ENCODE measurements at places on chromosomes 11 and 22. TPM values are rescaled to one million over a fixed set of nuclear protein-coding genes. Genes with fewer than 3 reads are reported as not detected.
A peak's percentile ranks its signal among the peaks of the same experiment; 100 is the strongest.

- no peak for DNase-seq
Measured at GRCh38 chr11:88181776-88182175, 6.5 kb upstream of the RAB38 start.

DNA sequence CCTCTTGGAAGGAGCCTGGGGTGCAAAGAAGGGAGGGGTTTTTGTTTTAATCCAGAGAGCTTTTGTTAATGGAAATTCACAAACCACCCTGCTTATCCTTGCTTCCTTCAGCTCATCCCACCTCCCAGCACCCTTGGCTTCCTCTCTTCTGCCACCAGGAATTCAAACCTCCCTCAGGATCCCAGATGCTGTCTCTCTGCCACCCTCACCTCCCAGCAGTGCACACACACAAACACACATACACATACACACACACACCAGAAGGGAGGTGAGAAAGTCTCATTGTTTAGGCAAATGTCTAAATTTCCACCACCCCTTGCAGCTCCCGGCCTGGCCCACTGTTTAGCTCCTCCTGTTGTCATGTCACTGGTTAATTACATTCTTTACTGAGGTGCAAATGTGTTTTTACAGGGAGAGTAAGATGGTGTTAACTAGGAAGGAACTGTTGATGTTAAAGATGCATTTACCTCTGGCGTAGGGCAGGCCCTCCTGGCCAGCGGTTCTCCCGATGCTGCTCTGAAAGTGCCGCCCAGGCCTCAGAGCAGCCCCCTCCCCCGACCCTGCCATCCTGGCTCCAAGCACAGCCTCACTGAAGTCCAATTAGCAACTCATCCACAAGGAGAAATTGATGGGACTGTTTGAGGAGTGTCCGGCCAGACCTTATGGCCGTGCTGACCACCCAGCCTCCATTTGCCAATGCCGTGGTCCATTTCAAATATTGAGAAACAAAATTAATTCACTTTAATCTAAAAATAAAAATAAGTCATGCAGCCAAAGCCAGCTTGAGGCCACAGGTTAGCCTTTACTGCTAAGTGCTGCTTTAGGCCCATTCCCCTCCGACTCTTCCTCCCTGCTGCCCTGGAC is 165.4 kb downstream of the FEZ1 start:
- no peak for DNase-seq

GRCh38 chr22:31615491-31615860 is 46.5 kb downstream of the PISD start:
- DNase-seq = no peak

DNA sequence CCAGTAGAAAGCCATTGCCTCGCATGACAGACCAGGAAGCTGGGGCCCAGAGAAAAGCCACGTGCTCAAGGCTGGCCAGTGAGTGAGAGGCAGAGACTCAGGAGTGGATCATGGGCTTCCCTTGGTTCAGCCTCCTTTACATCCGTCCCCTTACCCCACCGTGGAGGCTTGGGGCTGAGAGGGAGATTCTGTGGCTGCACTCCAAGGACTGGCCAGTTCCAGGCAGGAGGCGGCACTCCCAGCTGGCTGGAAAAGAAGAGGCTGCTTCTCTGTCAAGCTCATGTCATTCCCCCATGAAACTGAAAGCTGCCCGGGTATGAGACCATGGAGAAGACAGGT is 6.6 kb upstream of the ASCL2 start:
- DNase-seq = peak; percentile 17

DNA sequence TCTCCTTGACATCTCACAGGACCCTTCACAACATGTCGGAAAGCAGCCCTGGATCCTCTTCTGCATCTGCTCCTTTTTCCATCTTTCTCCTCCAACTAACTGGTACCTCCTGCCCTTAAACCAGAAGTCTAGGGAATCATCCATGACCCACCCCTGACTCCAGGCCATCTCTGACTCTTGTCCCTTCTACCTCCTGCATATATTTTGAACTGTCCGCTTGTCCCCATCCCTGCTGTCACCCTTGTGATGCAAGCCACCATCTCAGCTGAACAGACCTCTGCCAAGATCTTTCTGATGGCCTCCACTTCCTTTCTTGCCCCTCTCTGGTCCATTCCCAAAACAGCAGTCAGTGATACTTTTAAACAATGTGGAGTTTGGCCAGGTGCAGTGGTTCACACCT is 7.0 kb downstream of the RIBC2 start:
- no peak for DNase-seq

DNA sequence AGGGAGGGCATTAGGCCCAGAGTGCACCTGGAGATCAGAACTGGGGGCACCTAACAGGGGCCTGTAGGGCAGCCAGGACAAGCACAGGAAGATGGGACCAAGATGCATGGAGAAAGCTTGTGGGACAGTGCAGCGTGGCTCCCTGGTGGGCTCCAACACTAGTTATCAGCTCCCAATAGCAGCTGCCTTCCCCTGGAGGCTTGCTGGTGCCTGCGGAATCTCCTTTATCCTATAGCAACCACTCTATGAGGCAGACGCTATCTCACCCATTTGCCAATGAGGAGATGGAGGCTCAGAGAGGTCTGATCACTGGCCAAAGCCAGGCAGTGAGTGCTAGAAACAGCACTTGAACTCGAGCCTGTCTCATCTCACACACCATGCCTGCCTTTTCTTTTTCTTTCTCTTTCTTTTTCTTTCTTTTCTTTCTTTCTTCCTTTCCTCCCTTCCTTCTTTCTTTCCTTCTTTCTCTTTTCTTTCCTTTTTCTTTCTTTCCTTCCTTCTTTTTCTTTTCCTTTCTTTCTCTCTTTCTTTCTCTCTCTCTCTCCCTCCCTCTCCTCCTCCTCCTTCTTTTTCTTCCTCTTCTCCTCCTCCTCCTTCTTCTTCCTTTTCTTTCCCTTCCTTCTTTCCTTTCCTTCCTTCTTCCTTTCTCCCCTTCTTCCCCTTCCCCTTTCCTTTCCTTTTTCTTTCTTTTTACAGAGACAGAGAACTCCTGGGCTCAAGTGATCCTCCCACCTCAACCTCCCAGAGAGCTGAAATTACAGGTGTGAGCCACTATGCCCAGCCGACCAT is 16.1 kb upstream of the SEC14L4 start:
- no peak for DNase-seq

- peak; percentile 78 for DNase-seq
Measured at GRCh38 chr11:6629892-6630631, 10.8 kb upstream of the TPP1 start.

GRCh38 chr22:33553493-33553892 is 366.8 kb downstream of the LARGE1 start:
- no peak for DNase-seq

GRCh38 chr11:46457659-46458424 is 66.3 kb upstream of the CHRM4 start:
- no peak for DNase-seq

DNA sequence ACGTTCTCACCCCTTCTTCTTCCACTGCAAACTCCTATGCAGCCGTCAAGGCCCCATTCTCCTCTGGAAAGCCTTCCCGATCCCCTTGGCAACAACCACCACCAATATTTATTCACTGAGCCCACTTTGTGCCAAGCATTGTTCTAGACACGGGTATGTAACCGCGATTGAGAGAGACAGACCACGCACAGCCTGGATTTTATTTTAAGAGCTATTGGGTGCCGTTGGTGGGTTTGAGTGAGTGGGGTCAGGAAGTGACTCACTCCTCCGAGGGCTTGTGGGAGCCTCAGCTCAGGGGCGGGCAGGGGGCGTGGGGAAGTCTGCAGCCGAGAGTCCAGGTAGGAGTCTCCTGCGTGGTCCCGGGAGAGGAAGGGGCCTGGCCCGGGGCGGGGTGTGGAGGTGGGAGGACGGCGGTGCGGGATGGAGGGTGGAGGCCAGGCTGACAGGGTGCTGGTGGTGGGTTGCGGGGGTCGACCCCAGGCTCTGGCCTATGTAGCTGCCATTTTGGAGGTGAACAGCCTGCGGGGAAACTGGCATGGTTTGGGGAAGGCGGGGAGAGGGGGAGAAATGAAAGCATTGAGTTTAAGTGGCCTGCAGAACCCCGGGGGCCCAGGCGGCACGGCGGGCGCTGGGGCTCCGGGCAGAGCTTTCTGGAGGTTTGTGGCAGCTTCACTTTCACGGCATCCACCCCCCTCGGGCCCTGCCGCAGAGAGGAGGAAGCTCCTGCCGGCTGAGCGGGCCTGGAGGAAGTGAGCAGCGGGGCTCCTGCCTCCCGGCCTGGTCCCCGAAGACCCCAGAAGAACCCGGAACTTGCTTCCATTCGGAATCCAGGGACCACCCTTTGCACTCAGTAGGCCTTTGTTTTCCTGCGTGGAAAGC is 547 bp downstream of the PARVG start:
- peak; percentile 43 for DNase-seq

The ANKK1 gene
- not detected for total RNA-seq

The SPCS2 gene
- total RNA-seq = 6.7 TPM

DNA sequence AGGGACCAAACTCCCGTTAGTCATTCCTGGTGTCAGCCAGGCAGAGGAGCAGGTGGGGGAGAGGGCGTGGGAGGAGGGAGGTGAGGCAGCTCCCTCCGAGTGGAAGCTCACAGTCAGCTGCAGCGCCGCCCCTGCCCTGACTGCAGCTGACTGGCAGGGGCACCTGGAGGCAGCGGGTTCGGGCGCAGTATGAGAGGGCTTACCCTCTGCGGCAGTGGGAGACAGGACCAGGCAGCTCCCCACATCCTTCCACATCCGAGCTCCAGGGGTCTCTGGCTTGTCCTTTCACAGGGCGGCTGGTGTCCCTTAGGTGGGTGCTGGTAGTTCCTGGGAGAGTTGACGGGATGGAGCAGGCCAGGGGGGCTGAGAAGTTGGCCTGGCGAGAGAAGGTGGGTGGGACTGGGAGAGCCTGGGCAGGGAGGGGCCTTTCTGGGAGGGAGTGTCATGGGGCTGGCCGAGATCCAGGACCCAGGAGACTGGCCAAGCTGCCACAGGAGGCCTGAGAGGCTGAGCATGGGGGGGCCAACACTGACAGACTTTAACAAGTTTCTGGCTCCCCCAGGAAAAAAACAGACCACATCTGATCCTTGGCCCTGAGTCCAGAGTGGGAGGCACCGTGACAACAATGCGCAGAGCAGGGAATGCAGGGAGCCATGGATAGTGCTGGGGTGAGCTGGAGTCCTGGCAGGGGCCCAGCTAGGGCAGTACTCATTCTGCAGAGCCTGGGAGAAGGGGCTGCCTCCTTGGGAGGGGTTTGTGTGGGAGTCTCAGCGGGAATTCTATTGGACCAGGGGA is 4.9 kb downstream of the ADORA2A start:
- peak; percentile 78 for DNase-seq

All from stomach (tissue), 19 donors.